ENCODE measurements at places on chromosomes 3 and 15. TPM values are rescaled to one million over a fixed set of nuclear protein-coding genes. Genes with fewer than 3 reads are reported as not detected.

Gene SHC4
- 0.22 TPM for total RNA-seq

Gene MELTF
- total RNA-seq, result 0.40 TPM

Gene CPNE9
- under 0.01 TPM for total RNA-seq

Gene CD96
- not detected for total RNA-seq

Gene OIP5
- total RNA-seq, result 1.2 TPM

Gene GP5
- under 0.01 TPM for total RNA-seq

Gene TMEM45A
- total RNA-seq, result 10.7 TPM

Gene CLDN16
- not detected for total RNA-seq

Gene TIPIN
- 4.8 TPM for total RNA-seq

Gene MOBP
- total RNA-seq, result not detected

Gene SYNPR
- not detected for total RNA-seq

Gene DHX30
- 56.0 TPM for total RNA-seq

Gene GOLGA6L4
- 0.99 TPM for total RNA-seq

Gene KLHL40
- total RNA-seq, result not detected

Gene DPPA2
- total RNA-seq, result not detected

Gene BTLA
- not detected for total RNA-seq

Gene RYR3
- not detected for total RNA-seq

Gene CASR
- total RNA-seq, result not detected

Gene GOLGA8O
- under 0.01 TPM for total RNA-seq

Gene FGD5
- 74.3 TPM for total RNA-seq

Gene SPATA12
- total RNA-seq, result not detected

Gene TIMP4
- total RNA-seq, result 0.40 TPM

Gene ATP11B
- total RNA-seq, result 101 TPM

Gene GRM2
- under 0.01 TPM for total RNA-seq

Gene UTS2B
- total RNA-seq, result 0.20 TPM

Gene DOCK3
- not detected for total RNA-seq

Gene FETUB
- not detected for total RNA-seq

Gene CAMP
- total RNA-seq, result not detected

Gene HAUS2
- 17.9 TPM for total RNA-seq

Gene KNG1
- not detected for total RNA-seq

Gene PLSCR5
- not detected for total RNA-seq

Gene BFSP2
- total RNA-seq, result not detected

Gene TRAK1
- total RNA-seq, result 21.2 TPM

Gene GPD1L
- total RNA-seq, result 8.9 TPM

Gene C2CD4B
- total RNA-seq, result 45.6 TPM

Gene PBRM1
- total RNA-seq, result 42.7 TPM
